Activated CD8-positive, alpha-beta memory T cell treated with anti-CD3 and anti-CD28 coated beads for 1 hour (primary cell): ENCODE measurements at places on chromosomes 4 and X.

GRCh38 chr4:48321312-48321711 lies 20.0 kb upstream of the SLAIN2 start:
- DNase-seq, result no peak

- DNase-seq, result no peak
Observed at GRCh38 chrX:8729811-8730210, 2.1 kb downstream of the ANOS1 start.

GRCh38 chr4:94801016-94801415 lies 43.3 kb downstream of the BMPR1B start:
- DNase-seq, result no peak

DNA sequence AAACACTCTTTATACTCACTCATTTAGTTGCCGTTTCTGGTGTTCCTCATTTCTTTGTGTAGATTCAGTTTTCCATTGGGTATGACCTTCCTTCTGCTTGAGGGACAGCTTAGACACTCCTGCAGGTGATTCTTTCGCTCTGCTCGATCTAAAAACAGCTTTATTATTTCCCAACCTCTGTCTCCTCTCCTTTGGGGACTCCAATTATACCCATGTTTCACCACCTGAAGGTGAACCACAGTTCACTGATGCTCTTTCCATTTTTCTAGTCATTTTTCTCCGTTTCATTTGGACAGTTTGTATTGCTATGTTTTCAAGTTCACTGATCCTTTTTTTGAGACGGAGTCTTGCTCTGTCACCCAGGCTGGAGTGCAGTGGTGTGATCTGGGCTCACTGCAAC lies 4.6 kb upstream of the FGFRL1 start:
- no peak for DNase-seq
